Activated T-helper 2 cell treated with anti-CD3 and anti-CD28 coated beads, Interferon-gamma antibody, Interleukin-2, Interleukin-4, amounts not matched to agents 10 μg/mL and 5 μg/mL and 100 μg/mL, durations not matched to agents 14 hours and 24 hours and 36 hours (primary cell): ENCODE measurements at places on chromosomes 13 and 19. TPM values are rescaled to one million over a fixed set of nuclear protein-coding genes. Genes with fewer than 3 reads are reported as not detected.

Gene GIPR
- 9.3 and 9.5 TPM in 2 replicates for total RNA-seq

Gene ZNF66
- total RNA-seq: 8.1 and 8.8 TPM in 2 replicates

GRCh38 chr13:27667946-27668345 is 46.3 kb downstream of the POLR1D start:
- H3K4me3 ChIP-seq: no peak overlapping the region
- DNase-seq: no peak
- no peaks in the 10 kb centered on the region for H3K4me1 ChIP-seq

GRCh38 chr19:12647490-12648071 is 19.0 kb downstream of the MAN2B1 start:
- H3K4me3 ChIP-seq: peak overlapping the region; percentile 13
- no peaks in the 10 kb centered on the region for H3K27me3 ChIP-seq
- H3K36me3 ChIP-seq: peaks cover 55% of the 10 kb centered on the region
- H3K4me1 ChIP-seq: no peaks in the 10 kb centered on the region
- DNase-seq: no peak

- DNase-seq: no peak
- no peak overlapping the region for H3K27ac ChIP-seq
- H3K36me3 ChIP-seq: no peaks in the 10 kb centered on the region
- H3K4me1 ChIP-seq: no peaks in the 10 kb centered on the region
Observed at GRCh38 chr13:36758345-36758744, 60.7 kb upstream of the RFXAP start.
